ENCODE measurements at places on chromosomes 11 and 22.

GRCh38 chr11:120633616-120634393 lies 122.3 kb downstream of the GRIK4 start:
- DNase-seq = no peak

DNA sequence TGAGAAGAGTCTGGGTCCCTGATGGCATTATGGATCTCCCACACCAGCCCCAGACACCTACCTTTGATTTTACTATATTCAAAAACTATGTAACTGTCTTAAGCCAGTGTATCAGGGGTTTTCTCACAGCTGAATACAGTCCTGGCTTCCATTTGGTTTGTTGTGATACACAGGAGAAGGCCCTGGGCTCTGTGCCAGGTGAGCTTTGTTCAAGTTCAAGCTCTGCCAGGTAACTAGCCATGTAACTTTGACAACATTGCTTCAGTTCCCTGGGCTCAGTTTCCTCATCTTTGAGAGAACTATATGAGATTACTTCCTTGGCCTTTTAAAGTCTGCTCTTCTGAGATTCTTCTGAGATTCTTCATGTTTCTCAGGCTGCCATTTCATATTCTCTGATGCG lies 327.5 kb upstream of the TENM4 start:
- DNase-seq = no peak

DNA sequence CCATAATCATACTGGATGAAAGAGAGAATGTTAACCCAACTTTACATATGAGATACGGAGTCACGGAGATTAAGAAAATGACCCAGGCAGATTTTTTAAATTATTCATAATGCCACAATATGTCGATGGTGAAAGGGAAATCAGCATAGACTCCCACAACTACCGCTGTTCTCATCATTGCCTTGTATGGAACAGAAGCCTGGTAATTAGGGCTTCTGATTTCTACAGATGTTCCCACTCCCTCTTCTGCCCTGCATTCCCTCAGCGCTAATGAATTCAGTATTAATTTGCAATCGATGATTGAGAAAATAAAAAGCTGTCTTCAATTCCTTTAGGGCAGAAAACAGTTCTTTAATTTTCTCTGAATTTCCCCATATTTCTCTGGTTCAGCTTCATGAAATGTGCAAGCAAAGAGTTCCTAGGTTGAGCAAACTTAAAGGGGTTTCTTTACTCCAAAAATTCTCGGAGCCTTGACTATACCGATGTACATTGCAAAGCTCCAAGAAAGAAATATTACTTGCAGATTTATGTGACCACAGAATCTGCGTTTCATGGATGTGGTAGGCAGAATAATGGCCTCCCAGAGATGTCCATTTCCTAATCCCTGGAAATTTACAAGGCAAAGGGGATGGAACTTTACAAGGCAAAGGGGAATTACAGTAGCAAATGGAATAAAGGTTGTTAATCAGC lies 134.9 kb upstream of the ZC3H12C start:
- no peak for DNase-seq

GRCh38 chr11:76380159-76380976 lies 564 bp downstream of the THAP12 start:
- DNase-seq = no peak

DNA sequence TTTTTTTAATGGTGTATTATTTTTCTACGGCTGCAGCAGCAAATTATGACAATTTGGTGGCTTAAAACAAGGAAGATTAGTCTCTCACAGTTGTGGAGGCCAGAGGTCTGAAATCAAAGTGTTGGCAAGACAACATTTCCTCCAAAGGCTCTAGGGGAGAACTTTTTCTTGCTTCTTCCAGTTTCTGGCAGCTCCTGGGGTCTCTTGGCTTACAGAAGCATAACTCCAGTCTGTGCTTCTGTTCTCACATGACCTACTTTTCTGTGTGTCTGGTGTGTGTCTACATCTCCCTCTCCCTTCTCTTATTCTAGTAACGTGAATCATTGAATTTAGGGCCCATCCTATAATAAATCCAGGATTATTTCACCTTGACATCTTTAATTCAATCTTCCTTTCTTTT lies 551.9 kb upstream of the LUZP2 start:
- DNase-seq = no peak

GRCh38 chr11:31173926-31174680 lies 195.4 kb downstream of the DCDC1 start:
- no peak for DNase-seq

GRCh38 chr11:114158421-114158820 lies 98.9 kb downstream of the ZBTB16 start:
- no peak for DNase-seq

DNA sequence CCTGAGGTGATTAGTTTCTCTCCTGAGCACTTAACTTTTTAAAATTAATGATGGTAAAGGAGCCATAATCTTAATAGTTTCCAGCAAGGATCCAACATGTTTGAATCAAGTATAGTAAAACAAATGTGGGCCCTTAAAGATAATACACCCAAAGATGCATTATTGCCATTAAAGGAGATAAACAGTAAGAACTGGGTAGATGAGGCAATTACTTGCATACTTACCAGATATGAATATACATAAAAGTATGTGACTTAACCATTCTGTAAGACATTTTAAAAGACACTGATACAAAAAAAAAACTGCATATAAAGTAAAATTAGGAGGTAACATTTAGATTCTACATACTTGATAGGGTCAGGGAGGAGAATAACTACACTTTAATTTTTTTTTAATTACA lies 48.2 kb downstream of the CADM1 start:
- no peak for DNase-seq

DNA sequence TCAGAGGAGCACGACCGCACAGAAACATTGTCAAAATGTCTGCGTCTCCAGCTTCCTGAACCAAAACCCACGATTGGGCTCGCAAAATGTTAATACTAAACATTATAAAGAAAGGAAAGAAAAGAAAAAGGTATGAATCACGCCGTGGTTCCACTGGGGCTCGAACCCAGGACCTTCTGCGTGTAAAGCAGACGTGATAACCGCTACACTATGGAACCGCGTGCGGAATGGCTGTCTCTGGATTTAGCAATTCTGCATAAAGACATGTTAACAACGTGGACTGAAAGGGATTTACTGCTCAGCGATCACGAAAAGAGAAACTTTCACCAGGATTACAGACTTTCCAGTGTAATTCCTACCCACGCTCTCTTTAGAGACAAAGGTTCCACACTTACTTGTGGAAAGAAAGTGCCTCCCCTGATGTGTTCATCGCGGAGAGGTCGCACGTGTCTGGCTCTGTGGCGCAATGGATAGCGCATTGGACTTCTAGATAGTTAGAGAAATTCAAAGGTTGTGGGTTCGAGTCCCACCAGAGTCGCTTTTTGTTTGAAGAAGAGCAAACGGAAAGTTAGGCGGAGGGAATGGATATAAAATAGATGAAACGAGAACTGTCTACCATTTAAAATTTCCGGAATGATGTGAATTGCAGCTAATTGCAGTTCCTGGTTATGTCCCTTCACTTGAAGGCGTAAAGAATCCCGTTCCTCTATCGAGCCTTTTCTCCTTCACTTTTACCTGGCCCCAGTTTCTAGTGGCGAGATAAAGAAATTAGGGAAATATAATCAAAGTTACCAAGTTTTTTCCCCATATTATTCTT lies 39.7 kb downstream of the OR4D9 start:
- peak; percentile 48 for DNase-seq

All from SIG-M5 (cell line).